MCF 10A (cell line): ENCODE measurements at places on chromosomes 5 and 9. TPM values are rescaled to one million over a fixed set of nuclear protein-coding genes. Genes with fewer than 3 reads are reported as not detected.

DNA sequence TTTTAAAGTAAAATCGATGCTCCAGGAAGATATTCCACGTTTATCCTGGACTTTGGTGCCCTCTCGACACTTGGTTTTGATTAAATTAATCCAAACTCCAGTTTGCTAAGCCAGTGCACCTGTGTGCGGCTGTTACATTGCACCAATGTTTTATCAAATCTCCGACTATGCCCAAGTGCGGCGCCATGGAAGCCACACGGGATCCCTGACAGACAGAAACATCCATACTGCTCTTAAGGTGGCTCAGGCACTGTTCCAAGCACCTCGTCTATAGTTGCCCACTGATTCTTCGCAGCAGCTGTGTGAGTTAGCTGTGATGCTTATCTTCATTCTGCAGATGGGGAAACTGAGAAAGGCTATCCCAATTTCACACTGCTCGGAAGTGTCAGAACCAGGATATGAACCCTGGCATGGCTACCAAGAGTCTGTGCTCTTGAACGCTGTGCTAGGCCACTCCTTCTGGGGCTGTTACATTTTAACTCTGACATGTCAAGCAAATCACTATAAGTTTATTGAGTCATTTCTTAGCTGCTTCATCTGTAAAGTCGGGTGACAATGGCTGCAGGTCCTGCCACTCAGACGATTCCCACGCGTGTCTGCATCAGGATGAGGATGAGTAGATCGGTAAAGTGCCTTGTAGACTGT, 113.0 kb downstream of the ADAMTS2 start:
- no peak overlapping the region for H3K4me3 ChIP-seq
- DNase-seq, result no peak
- peaks cover 6% of the 10 kb centered on the region for H3K36me3 ChIP-seq
- no peaks in the 10 kb centered on the region for H3K27me3 ChIP-seq

GRCh38 chr9:113481176-113481787, 17.8 kb downstream of the RGS3 start:
- H3K4me1 ChIP-seq, result no peaks in the 10 kb centered on the region
- DNase-seq, result no peak
- peaks cover 22% of the 10 kb centered on the region for H3K27me3 ChIP-seq
- no peak overlapping the region for H3K27ac ChIP-seq
- no peak overlapping the region for H3K4me3 ChIP-seq

Gene NTRK2
- total RNA-seq, result not detected in 2 replicates

- H3K4me3 ChIP-seq, result no peak overlapping the region
- no peak for DNase-seq
- H3K27ac ChIP-seq, result no peak overlapping the region
- H3K36me3 ChIP-seq, result no peaks in the 10 kb centered on the region
- H3K27me3 ChIP-seq, result no peaks in the 10 kb centered on the region
- H3K4me1 ChIP-seq, result no peaks in the 10 kb centered on the region
Measured at GRCh38 chr5:39670391-39670790, 245.6 kb upstream of the DAB2 start.

DNA sequence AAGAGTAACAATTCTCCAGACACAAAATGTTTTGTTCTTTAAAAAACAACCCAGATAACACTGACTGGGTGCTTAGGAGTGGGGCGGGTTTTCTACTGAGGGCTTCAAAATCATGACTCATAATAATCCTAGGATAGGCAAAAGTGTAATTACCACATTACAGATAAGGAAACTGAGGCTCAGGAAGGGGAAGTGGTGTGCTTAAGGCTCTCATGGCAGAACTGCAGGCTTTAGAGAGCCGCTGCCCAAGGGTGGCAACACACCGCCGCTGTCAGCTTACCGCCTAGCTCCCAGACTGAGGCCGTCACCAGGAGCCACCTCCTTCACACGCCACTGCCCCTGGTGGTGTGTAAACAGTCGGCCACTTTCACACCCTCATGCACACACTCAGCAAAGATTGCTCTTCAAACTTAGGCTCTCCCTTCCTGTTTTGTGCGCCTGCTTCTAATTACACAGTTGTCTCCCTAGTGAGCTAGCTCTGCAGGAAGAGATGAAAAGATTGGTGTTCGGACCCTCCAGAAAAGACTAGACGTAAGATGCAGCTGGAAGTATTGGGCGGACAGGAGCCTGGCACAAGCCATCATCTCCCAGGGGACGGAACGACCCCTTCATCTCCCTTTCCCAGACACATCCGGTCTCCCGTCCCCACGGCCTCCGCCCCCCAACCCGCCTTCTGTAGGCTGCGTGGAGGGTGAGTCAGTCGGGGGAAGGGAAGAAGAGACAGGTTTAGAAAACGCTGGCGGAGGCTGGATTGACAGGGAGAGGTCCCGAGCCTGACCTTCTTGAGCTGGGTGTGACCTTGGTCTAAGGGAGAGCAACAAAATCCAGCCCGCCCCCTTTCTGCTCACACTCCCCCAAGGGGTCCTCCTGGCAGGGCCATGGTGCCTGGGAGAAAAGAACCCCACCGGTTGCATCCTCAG, 162.7 kb downstream of the SYK start:
- no peak overlapping the region for H3K4me3 ChIP-seq
- H3K27ac ChIP-seq, result no peak overlapping the region
- DNase-seq, result no peak
- H3K4me1 ChIP-seq, result peaks cover 35% of the 10 kb centered on the region
- no peaks in the 10 kb centered on the region for H3K27me3 ChIP-seq

Gene ADAMTSL1
- total RNA-seq, result not detected in 2 replicates

DNA sequence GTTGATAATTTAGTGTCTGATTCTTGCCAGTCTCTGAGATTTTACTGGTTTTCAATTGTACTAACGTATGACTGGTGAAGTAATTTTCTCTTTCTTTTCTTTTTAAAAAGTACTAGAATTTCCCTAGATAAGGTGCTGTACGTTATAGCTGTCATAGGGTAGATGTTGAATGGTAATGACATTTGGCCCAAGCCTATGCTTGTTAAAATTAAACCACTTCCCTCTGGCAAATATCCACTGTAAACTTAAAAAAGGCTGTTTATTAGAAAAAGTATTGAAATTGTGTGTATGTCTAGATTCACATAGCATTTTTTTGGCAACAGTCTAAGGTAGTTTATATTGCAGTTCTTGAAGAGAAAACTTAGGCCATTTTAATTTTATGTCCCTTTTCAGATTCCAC, 97.6 kb downstream of the NNT start:
- H3K27me3 ChIP-seq, result no peaks in the 10 kb centered on the region
- H3K4me1 ChIP-seq, result no peaks in the 10 kb centered on the region
- DNase-seq, result no peak
- no peak overlapping the region for H3K27ac ChIP-seq

DNA sequence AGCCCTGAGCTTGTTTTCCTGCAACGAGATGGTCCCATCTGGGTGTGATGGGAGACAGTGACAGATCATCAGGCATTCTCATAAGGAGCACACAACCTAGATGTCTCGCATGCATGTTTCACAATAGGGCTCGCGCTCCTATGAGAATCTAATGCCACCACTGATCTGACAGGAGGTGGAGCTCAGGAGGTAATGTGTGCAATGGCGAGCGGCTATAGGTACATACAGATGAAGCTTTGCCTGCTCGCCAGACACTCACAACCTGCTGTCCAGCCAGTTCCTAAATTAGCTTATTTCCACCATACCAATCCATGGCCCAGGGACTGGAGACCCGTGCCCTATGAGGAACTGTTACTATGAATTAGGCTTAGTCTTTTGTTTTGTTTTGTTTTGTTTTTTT, 55.3 kb upstream of the SLC30A5 start:
- H3K27me3 ChIP-seq, result no peaks in the 10 kb centered on the region
- DNase-seq, result no peak
- H3K4me3 ChIP-seq, result no peak overlapping the region
- no peaks in the 10 kb centered on the region for H3K36me3 ChIP-seq
- H3K27ac ChIP-seq, result no peak overlapping the region

DNA sequence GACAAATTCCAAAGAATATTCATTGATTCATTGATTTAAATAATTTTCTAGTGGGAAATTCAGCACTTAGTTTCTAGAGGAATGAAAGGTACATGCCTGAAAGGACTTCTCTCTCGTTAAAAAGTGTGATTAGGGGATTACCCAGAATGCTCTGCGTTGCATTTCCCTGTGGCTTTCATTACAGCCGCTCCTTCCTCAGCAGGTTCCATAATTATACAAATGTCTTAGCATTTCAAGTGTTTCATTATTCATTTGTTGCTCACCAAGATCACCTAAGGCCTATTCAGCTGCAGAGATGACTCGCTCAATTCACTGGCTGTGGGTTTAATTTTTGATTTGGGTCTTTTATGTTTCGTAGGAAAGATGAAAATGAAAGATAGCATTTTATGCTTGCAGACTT, 52.8 kb downstream of the SPATA31C2 start:
- H3K27ac ChIP-seq, result no peak overlapping the region
- no peaks in the 10 kb centered on the region for H3K36me3 ChIP-seq
- no peaks in the 10 kb centered on the region for H3K27me3 ChIP-seq

- H3K4me3 ChIP-seq, result no peak overlapping the region
- no peaks in the 10 kb centered on the region for H3K4me1 ChIP-seq
- no peak overlapping the region for H3K27ac ChIP-seq
- no peaks in the 10 kb centered on the region for H3K36me3 ChIP-seq
Measured at GRCh38 chr5:56288873-56289601, 55.9 kb upstream of the ANKRD55 start.

Gene MUSK
- total RNA-seq, result not detected in 2 replicates

- peaks cover 11% of the 10 kb centered on the region for H3K4me1 ChIP-seq
- no peak for DNase-seq
- H3K4me3 ChIP-seq, result no peak overlapping the region
- no peaks in the 10 kb centered on the region for H3K36me3 ChIP-seq
- no peaks in the 10 kb centered on the region for H3K27me3 ChIP-seq
Measured at GRCh38 chr5:113503146-113503545, 10.3 kb upstream of the YTHDC2 start.

Gene PCDHGC5
- total RNA-seq, result 0.61 and 0.69 TPM in 2 replicates

Gene RANBP3L
- total RNA-seq, result not detected in 2 replicates

Gene TMEFF1
- total RNA-seq, result 0.28 and 0.56 TPM in 2 replicates

DNA sequence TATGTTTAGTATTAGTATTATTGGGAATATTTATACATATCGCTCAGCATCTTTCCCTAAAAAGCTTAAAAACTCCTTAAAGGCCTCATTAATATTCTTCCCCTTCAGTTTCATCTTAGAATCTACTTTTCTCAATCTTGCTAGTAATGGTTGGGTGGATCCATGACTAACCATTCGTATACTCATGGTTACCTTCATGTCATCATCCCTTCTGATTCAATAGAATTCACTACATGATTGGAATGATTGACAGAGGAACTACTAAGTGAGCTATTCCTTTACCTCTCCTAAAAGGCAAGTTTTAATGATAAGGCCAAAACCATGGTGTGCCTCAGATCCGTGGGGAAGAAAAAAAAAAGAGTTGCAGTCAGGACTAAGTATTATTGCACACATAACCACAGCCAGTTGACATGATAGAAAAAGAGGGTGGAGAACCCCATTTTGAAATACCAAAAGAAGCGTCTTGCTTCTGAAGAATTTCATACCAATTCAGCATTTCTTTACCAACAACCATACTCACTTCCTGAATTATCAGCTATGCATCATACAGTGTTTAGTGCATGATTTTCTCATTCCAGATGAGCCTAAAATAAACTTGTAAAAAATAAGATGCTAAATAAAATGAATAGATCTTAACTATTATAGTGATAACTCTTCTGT, 624.6 kb downstream of the PDE4D start:
- peaks cover 7% of the 10 kb centered on the region for H3K4me1 ChIP-seq
- no peaks in the 10 kb centered on the region for H3K27me3 ChIP-seq
- DNase-seq, result no peak
- H3K4me3 ChIP-seq, result no peak overlapping the region

GRCh38 chr5:92418341-92418740, 1035.2 kb upstream of the ARRDC3 start:
- no peaks in the 10 kb centered on the region for H3K4me1 ChIP-seq
- H3K36me3 ChIP-seq, result no peaks in the 10 kb centered on the region
- no peak overlapping the region for H3K4me3 ChIP-seq
- DNase-seq, result no peak
- H3K27ac ChIP-seq, result no peak overlapping the region
- no peaks in the 10 kb centered on the region for H3K27me3 ChIP-seq

DNA sequence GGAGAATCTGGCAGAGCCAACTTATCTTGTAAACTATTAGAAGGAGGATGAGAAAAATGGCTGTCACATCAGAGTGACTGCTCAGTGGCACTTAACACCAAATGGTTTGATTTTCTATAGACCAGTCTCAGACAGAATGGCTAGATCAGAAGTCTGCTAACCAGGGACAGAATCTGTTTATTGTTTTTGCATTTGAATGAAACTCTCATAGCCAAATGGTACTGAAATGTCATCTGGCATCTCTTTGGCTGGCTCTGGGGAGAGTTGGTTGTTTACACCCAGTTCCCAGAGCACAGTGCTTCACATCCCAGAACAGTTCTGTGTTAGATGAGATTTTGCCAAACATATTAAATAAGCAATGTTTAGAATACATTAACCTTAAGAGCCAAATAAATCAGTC, 106.6 kb upstream of the HMHB1 start:
- no peak overlapping the region for H3K27ac ChIP-seq
- DNase-seq, result no peak
- peaks cover 9% of the 10 kb centered on the region for H3K4me1 ChIP-seq
- H3K4me3 ChIP-seq, result no peak overlapping the region
- no peaks in the 10 kb centered on the region for H3K36me3 ChIP-seq
- H3K27me3 ChIP-seq, result no peaks in the 10 kb centered on the region

DNA sequence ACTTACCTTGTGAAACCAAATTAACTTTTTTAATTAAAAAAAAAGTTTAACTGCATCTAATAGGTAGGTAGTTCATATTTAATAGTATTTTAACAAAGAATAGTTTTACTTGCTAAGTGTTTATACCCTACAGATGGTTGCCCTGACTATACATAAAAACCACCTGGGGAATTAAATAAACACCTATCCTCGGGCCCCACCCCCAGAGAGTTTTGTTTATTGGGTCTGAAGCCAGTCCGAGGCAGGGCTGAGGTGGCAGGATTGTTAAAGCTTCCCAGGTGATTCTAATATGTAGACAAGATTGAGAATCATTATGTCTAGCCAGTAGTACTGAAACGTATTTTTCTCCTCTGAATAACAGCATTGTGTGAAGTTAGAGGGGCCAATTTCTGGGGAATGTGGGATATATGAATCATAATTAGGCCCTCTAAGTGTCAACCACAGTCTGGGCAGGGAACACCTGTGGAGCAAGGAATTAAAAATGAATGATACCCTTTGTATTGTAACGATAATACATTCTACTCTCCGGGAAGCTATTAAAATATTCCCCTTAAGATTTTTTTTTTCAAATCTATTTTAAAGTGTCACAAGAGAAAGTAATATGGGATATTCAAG, 5.6 kb upstream of the PAM start:
- no peaks in the 10 kb centered on the region for H3K4me1 ChIP-seq
- no peaks in the 10 kb centered on the region for H3K27me3 ChIP-seq
- no peak for DNase-seq
- H3K36me3 ChIP-seq, result no peaks in the 10 kb centered on the region
- H3K4me3 ChIP-seq, result no peak overlapping the region
- no peak overlapping the region for H3K27ac ChIP-seq

GRCh38 chr9:124595743-124596142, 88.5 kb upstream of the NR5A1 start:
- no peak overlapping the region for H3K4me3 ChIP-seq
- no peak for DNase-seq
- no peaks in the 10 kb centered on the region for H3K4me1 ChIP-seq

- H3K36me3 ChIP-seq, result no peaks in the 10 kb centered on the region
- H3K4me1 ChIP-seq, result peaks cover 4% of the 10 kb centered on the region
- no peak overlapping the region for H3K4me3 ChIP-seq
- DNase-seq, result no peak
- H3K27me3 ChIP-seq, result no peaks in the 10 kb centered on the region
Measured at GRCh38 chr5:137734962-137735554, 831 bp downstream of the KLHL3 start.

- DNase-seq, result peak; percentile 46
- no peaks in the 10 kb centered on the region for H3K27me3 ChIP-seq
Measured at GRCh38 chr5:102153003-102153759, 142.9 kb downstream of the SLCO4C1 start.
